CD4-positive, alpha-beta memory T cell (primary cell): ENCODE measurements at places on chromosomes 7 and 10. TPM values are rescaled to one million over a fixed set of nuclear protein-coding genes. Genes with fewer than 3 reads are reported as not detected.

The SPDYE2B gene
- polyA plus RNA-seq: not detected

DNA sequence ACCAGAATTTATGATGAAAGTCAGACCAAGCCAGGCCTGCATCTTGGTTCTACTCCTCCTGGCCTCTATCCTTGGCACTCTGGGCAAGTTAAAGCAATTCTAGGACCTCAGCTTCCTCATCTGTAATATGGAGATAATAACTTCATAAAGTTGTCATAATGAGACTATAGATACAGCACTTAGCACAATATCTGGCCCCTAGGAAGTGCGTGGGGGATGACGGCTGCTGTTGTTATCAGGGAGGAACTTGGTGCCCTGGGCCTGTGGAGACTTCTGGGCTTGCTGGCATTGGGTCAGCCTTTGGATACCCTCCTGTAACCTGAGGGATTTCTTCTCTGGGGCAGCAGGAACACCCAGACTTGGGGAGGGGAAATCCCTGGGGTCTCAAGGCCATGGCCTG lies 27.6 kb downstream of the PFKFB3 start:
- DNase-seq: no peak

- DNase-seq: no peak
Measured at GRCh38 chr7:106065575-106066500, 46.3 kb downstream of the SYPL1 start.

GRCh38 chr7:42456267-42456666 lies 219.3 kb upstream of the GLI3 start:
- no peak for DNase-seq

GRCh38 chr10:22712956-22713852 lies 1.2 kb downstream of the PIP4K2A start:
- peak; percentile 62 for DNase-seq

The CABCOCO1 gene
- polyA plus RNA-seq: not detected

DNA sequence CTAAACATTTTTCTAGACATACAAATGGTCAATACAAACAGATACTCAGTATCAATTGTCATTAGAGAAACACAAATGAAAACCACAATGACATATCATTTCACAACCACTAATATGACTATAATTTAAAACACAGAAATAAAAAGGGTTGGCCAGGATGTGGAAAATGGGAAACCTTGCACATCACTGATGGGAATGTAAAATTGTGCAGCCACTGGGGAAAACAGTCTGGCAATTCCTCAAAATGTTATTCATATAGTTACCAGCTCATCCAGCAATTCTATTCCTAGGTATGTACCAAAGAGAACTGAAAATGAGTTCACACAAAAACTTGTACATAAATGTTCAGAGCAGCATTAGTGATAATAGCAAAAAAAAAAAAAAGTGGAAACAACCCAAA lies 106.1 kb upstream of the LRRTM3 start:
- DNase-seq: no peak

DNA sequence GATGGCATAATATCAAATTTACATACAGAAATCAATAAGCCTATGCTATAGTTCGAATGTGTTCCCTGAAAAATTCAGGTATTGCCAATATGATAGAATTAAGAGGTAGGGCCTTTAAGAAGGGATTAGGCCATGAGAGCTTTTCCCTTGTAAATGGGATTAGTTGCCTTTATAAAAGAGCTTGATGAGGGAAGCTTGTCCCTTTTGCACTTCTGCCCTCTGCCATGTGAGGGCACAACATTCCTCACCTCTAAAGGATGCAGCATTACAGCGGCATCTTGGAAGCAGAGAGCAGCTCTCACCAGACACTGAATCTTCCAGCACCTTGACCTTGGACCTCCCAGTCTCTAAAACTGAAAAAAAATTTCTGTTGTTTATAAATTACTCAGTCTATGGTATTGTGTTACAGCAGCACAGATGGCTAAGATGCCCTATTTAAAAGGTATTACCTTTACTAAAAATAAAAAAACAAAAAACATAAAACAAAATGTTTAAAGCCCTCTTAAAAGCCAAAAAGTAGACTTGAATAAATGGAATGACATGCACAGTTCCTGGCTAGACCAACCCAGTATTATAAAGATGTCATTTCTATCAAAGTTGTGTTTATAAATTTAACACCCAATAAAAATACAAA lies 909.6 kb downstream of the REEP3 start:
- DNase-seq: no peak

The LRRC4 gene
- not detected for polyA plus RNA-seq

The PDLIM1 gene
- 7.3 TPM for polyA plus RNA-seq

GRCh38 chr7:149625340-149625946 lies 127.8 kb upstream of the ZNF746 start:
- peak; percentile 36 for DNase-seq
